ENCODE measurements at places on chromosomes 6 and 20. TPM values are rescaled to one million over a fixed set of nuclear protein-coding genes. Genes with fewer than 3 reads are reported as not detected.

PNLDC1 gene
- 0.43 TPM for polyA plus RNA-seq

DDRGK1 gene
- 38.1 TPM for polyA plus RNA-seq

DNA sequence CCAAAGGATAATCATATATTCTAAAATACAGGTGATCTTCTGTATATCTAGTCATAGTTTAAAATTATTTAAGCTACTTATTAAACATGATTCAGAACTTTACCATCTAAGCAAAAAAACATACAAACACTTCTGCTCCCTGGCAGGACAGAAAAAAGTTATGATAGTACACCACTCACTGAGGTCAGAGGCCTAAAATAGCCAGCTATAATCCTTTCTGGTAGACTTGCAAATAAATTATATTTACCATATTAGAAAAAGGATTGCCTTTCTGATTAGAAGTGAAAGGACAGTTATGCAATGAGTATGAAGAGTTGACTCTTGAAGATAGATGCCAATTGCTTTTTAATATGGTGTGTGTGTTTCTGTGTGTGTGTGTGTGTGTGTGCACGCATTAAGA is 207.4 kb downstream of the BMP2 start:
- DNase-seq = no peak

DNA sequence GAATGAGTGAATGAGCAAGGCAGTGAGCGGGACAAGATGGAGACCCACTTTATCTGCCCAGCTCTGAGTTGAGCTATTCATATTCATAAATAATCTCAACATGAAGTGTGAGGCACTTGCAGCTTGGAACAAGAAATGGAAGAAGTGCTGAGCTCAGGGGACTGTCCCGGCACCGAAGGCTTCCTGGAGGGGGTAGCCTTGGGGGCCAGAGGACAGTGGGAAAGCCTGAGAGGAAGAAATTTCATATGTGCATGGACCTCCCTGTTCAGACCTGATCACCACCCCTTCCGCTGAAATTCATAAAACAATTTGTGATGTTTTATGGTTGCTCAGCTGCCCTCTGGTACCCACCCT is 103.2 kb downstream of the TOX2 start:
- DNase-seq = no peak

- no peak for DNase-seq
Observed at GRCh38 chr6:149963212-149963461, 606 bp upstream of the ULBP1 start.

DNA sequence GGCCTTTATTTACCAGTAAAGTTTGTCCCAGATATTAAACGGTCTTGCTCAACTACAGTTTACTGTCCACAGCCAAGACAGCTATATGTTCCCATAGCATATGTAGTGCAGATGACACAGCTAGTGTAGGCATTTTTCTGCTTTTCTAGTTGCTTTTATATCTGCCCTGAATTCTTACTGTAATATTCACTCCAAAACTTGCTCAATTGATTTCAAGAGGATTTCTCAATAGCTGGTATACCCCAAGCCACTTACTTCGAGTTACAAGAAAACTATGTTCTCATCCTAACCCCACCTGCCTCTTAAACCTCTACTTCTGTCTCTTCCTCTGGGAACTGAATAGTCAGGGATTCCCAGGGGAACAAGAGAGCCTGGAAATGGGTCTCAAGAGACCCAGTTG is 18.9 kb upstream of the ROS1 start:
- DNase-seq = no peak

GRCh38 chr6:85975957-85976356 is 333.3 kb upstream of the SYNCRIP start:
- DNase-seq = no peak

Data from right cardiac atrium (tissue), 5 donors.